ENCODE measurements at places on chromosomes 7 and 10. TPM values are rescaled to one million over a fixed set of nuclear protein-coding genes. Genes with fewer than 3 reads are reported as not detected.
A peak's percentile ranks its signal among the peaks of the same experiment; 100 is the strongest.

- no peak for DNase-seq
These were observed 22.0 kb upstream of the FZD1 start for GRCh38 chr7:91242097-91242844.

OR2A12 gene
- not detected for total RNA-seq

DNA sequence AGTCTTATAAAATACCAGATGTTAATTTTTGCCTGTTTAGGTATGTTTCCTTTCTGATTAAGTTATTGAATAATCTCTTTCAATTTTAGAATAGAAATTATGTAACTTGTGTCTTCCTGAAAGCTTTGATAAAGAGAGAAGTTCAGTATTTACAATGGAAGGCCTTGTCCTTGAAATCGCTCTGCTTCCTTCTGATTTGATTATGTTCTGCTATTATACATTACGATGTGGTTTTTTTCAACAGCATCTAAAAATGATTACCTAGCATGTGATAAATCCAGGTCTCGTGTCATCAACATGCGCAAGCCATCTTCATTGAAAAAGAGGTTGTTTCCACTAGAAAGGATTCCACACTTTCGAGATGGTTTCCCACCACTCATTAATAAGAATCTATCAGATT is 96.5 kb upstream of the SLC26A5 start:
- DNase-seq = no peak

- DNase-seq = no peak
These were observed 5.5 kb upstream of the PAPSS2 start for GRCh38 chr10:87654212-87654611.

DNA sequence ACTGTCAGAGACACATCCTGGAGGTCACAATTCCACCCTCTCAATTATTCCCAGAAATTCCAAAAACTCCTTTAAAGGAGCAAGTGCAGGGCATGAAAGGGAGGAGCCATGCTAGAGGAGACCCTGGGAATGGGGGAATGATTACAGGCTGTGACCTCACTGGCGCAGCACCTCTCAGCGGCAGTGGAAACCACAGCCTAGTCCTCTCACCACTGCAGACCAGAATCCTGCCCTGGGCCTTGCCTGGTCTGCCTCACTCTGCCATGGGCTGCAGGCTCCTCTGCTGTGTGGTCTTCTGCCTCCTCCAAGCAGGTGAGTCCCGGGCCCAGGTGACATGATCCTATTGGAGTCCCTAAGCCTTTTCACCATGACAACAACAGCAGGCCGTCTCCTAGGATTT is 50.5 kb upstream of the PRSS58 start:
- DNase-seq = peak; percentile 74

GARIN1A gene
- total RNA-seq = 2.4 TPM

- no peak for DNase-seq
These were observed 103.7 kb downstream of the TRIM24 start for GRCh38 chr7:138563808-138564207.

DRGX gene
- total RNA-seq = not detected

GLI3 gene
- 10.5 TPM for total RNA-seq

DNA sequence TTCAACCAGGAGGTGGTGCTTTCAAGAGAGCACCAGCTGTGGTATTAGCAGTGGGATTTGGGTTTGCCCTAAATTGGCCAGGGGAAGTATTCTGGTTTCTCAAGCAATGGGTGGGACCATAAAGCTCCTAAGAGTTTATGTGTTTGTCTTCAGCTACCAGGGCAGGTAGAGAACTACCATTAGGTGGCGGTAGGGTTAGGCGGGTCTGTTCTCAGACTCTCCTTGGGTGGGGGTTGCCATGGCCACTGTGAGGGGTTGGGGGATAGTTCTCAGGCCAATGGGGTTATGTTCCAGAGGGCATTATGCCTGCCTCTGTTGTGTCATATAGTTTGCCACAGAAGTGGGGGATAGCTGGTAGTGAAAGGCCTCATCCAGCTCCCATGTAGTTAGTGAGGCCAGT is 47.7 kb upstream of the BICC1 start:
- DNase-seq = no peak

- DNase-seq = no peak
These were observed 1.6 kb upstream of the KIAA1217 start for GRCh38 chr10:24207341-24207740.

TEX47 gene
- 0.24 TPM for total RNA-seq

DNA sequence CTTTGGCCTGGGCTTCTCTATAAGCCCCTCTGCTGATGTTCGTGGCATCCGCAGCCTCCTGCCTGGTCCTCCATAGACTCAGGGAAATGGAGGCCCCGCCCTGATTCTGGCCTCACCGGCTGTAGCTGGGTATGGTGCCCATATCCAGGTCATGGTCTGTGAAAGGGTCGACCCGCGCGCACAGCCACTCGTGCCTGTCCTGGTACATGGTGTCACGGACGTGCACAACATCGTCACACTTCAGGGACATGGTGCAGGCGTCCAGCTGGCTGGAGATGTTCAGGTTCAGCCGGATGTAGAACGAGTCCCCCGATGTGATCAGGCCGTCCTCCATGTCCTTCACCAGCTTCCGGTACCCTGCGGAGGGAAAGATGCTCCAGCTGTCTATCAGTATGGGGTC is 75.1 kb upstream of the GNA12 start:
- no peak for DNase-seq

GRCh38 chr7:71601851-71602250 is 469.9 kb downstream of the GALNT17 start:
- no peak for DNase-seq

GRCh38 chr7:29202651-29203069 is 8.1 kb downstream of the CHN2 start:
- no peak for DNase-seq

DNA sequence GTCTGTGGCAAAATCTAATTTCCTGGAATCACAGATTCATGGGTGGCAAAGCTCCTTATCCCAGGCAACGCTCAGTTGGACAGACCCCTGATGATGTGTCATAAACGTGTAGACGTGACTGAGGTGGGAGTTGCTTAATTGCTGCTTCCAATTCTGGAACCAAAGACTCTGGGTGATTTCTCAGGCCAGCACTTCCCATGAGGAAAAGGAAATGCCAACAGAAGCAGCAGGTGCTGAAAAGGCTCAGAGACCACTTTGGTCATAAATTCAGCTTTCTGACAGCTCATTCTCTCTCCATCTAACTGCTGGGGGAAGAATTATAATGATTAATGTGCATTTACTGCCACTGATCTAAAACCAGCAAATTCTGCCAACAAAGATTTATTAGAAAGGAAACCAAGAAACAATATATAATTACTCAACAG is 88.7 kb downstream of the OSBPL3 start:
- no peak for DNase-seq

GJD4 gene
- not detected for total RNA-seq

GHRHR gene
- total RNA-seq = not detected

GRCh38 chr7:27992755-27993493 is 187.7 kb downstream of the JAZF1 start:
- no peak for DNase-seq

DNA sequence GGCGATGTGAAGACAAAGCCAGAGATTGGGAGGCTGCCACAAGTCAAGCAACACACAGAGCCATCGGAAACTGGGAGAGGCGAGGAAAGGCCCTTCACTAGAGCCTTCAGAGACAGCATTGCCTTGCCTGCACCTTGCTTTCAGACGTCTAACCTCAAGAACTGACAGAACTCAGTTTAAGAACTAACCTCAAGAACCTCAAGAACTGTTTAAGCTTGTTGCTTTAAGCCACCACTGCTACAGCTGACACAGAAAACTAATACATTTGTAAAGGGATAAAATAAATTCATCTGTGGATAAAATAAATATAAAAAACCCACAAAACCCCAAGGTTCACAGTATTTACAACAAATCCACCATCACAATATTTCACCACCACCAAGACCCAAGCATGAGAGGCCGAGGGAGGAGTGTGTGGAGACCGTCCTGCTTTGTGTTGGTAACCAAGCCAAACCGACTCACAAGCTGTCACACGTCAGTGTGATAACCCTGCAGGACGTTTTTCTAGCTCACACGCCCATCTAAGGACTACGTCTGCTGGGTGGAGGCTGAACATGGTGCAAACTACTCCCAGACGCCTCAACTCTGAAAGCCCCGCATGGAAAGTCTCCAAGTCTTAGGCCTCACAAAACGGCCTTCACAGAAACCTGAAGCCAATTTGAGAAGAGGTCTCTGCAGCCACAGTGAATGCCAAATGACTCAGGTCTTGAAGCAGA is 116.8 kb downstream of the ABLIM1 start:
- DNase-seq = no peak

DNA sequence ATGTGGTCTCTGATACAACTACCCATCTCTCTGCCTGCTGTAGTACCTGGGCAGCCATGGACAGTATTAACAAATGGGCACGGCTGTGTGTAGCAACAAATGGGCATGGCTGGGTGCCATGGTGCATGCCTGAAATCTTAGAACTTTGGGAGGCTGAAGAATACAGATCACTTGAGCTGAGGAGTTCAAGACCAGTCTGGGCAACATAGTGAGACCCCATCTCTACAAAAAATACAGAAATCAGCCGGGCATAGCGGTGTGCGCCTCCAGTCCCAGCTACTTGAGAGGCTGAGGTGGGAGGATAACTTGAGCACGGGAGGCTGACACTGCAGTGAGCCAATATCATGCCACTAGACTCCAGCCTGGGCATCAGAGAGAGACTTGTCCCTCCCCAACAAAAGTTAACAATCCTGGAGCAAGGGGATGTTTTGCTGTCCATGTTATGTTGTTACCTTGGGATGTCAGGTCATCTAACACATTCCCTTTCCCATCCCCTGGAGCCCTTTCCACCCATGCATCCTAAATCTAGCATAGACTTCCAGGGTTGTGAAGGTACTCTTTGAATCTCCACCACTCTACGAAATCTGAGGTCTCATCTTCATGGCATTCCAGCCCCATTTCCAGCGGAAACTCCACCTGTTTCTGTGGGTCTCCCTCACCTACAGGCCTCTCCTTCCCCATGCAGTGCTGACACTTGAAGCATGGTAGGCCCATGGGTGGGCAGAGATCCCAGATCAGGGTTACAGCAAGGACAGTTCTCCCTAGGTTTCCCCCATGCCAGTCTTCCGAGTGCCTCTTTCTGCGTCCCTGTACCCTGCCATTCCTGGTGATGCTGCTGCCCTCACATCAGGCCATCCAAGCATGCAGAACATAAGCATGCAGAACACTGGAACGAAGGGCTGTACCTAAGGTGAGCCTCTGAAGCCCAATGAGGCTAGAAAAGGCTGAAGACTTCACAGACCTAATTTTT is 13.1 kb downstream of the FXYD4 start:
- peak; percentile 47 for DNase-seq

ORC5 gene
- 8.6 TPM for total RNA-seq

DNA sequence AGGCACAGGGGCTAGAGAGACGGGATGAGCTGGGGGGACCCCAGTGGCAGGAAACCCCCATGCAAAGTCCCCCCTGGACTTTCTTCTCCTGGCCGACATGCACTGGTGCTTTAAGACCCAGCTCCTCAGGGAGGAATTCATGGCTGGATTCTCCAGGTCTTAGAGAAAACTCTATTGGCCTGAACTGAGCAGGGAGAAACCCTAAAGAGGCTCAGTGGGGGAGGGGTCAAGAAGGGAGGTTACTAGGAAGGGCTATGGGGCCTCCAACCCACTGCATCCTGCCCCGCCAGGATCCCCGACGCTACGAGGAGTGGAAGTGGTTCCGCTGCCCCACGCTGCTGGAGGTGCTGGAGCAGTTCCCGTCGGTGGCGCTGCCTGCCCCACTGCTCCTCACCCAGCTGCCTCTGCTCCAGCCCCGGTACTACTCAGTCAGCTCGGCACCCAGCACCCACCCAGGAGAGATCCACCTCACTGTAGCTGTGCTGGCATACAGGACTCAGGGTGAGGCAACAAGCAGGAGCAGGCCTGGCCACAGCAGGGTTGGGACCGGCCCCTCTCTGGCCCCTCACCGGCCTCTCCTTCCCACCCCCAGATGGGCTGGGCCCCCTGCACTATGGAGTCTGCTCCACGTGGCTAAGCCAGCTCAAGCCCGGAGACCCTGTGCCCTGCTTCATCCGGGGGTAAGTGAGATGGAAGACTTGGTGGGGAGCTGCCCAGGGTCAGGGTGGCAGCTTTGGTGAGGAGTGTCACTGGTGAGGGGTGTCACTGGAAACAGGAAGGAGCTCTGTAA is 13.8 kb downstream of the ATG9B start:
- DNase-seq = no peak

DNA sequence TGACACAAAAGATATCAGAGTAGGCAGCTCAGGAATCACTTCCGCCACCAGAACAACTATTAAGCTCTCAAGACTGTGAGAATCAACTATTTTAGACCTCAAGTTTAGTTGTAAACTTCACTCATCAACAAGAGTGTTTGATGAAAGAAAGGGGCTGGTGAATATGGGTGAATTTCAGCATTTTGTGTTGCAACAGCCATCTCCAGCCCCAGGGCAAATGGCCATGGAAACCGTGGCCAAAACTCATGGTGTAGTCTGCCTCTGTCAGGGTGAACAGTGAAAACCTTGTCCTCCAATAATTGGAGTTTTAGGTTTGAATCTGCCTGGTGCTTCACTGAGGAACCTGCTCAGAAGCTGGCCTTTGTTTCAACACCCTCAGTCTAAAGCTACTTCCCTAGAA is 60.0 kb downstream of the POLR1F start:
- no peak for DNase-seq

Measured in cardiac septum (tissue), 1 donor.